Left lung (tissue), 14 donors: ENCODE measurements at places on chromosomes 2 and 18. TPM values are rescaled to one million over a fixed set of nuclear protein-coding genes. Genes with fewer than 3 reads are reported as not detected.

DCDC2C gene
- not detected for polyA plus RNA-seq

- no peaks in the 10 kb centered on the region for H3K4me1 ChIP-seq
- no peak overlapping the region for H3K27ac ChIP-seq
- DNase-seq: no peak
- H3K27me3 ChIP-seq: no peaks in the 10 kb centered on the region
These were observed 155.9 kb upstream of the CAPN13 start for GRCh38 chr2:30963184-30963583.

DNA sequence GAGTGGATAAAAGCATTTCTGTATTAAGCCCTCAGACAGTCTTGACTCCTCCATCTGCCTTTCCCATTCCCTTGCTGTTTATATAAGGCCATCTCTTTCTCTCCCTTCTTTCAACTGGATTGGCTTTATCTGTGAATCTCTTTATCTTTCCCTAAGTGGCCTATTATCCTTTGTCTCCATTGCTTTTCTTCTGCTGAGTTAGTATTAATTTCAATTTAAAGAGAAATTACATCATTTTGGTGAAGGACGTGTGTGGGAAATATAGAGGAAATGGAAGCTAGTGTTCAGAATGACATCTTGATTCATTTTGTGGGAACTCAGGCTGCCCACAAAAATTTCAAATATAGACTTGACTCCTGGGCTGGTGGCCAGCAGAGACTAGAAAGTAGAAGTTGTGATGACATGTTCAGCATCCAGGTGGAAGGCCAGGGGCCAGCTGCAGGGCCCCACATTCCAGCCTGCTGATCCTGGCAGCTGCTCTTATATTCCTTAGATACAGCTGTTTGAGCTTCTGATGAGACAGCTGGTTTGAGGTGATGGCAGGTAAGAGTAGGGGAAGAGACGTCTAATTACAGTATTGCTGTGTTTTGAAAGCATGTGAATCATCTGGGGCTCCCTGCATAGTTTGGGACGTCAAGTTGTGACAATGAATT lies 52.3 kb downstream of the DIS3L2 start:
- H3K27me3 ChIP-seq: no peaks in the 10 kb centered on the region
- H3K4me3 ChIP-seq: no peak overlapping the region
- H3K27ac ChIP-seq: no peak overlapping the region
- H3K36me3 ChIP-seq: no peaks in the 10 kb centered on the region
- no peak for DNase-seq
- peaks cover 12% of the 10 kb centered on the region for H3K4me1 ChIP-seq

DNA sequence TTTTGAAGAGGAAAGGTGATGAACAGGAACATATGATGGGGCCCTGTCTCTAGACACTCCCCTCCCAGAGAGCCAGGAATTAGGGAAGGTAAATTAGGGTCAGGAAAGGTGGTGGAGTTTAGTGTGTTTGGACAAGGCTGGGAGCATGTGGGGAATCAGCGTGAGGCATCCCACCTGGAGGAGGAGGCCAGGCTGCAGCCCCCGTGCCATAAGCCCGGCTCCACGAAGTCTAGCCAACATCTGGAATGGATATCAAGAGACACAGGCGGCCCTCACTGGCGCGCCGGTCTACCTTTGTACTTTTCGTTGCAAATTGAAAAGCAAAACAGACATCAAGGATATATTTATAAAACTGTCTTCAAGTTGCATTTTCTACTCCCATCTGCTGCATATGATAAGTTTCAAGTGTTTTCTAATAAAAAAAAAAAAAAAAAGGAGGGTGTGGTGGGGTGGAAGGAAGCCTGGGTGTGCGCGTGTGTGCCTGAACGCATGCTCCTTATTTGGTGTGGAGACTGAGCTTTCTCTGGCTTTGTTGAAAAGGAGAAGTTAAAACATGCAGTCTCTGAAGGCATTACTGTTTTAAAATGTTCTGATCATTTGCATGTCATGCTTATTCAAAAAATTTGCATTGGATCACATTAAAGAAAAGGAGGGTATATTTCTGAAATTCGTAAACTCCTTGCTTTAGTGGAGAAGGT lies 546.7 kb upstream of the ID2 start:
- H3K27ac ChIP-seq: no peak overlapping the region
- H3K4me1 ChIP-seq: no peaks in the 10 kb centered on the region
- no peak for DNase-seq

DNA sequence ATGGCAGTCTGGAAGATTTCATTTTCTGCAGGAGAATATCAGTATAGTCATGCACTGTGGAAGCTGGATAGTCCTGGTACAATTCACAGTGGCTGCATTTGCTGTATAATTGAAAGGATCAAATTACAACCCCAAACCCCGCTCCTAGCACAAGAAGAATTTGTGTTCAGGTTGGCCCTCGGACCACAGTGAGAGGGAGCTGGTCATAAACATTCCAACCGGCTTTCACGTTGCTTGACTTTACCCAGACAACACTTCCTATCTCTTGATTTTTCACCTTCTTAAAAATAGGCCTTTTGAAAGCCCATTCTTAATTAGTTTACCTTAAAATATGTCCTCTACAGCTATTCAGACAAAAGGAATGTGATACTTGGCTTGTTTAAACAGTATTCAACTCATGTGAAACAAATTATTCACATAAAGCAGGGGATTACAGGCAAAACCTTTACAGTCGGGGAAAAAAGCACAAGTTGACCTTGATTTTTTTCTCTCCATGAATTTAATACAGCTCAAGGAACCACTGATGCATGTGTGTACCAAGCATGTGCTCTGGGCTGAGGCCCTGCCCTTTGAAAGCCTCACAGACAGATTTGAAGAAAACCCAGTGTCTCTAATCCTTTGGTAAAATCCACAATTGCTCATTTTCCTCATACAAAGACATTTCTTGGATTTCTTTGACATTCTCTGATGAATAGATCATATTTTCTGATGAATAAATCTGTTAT lies 143.0 kb upstream of the SOX11 start:
- H3K27ac ChIP-seq: no peak overlapping the region
- no peaks in the 10 kb centered on the region for H3K36me3 ChIP-seq
- H3K27me3 ChIP-seq: no peaks in the 10 kb centered on the region
- no peaks in the 10 kb centered on the region for H3K4me1 ChIP-seq
- H3K4me3 ChIP-seq: no peak overlapping the region
